NCI-H1436 (cell line): ENCODE measurements at places on chromosomes 11 and 22.

- DNase-seq = no peak
These were observed 385.6 kb downstream of the ETS1 start for GRCh38 chr11:128201801-128202200.

DNA sequence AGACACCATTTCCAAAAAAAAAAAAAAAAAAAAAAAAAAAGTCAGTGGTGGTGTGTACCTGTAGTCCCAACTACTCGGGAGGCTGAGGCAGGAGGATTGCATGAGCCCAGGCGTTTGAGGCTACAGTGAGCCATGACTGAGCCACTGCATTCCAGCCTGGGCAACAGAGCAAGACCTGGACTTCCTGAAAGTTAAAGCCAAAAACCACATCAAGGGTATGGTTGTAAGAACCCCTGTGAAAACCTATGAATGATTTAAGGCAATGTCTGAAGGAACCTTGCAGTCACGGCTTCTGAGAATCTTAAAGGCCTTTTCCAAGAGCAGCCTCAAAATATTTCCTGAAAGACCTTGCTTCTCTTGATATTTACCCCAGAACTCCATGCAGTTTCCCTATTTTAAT lies 30.5 kb upstream of the MSANTD2 start:
- DNase-seq = no peak

GRCh38 chr22:44344407-44344806 lies 31.7 kb upstream of the SHISAL1 start:
- DNase-seq = no peak

GRCh38 chr22:30201945-30202344 lies 44.6 kb downstream of the LIF start:
- DNase-seq = no peak

DNA sequence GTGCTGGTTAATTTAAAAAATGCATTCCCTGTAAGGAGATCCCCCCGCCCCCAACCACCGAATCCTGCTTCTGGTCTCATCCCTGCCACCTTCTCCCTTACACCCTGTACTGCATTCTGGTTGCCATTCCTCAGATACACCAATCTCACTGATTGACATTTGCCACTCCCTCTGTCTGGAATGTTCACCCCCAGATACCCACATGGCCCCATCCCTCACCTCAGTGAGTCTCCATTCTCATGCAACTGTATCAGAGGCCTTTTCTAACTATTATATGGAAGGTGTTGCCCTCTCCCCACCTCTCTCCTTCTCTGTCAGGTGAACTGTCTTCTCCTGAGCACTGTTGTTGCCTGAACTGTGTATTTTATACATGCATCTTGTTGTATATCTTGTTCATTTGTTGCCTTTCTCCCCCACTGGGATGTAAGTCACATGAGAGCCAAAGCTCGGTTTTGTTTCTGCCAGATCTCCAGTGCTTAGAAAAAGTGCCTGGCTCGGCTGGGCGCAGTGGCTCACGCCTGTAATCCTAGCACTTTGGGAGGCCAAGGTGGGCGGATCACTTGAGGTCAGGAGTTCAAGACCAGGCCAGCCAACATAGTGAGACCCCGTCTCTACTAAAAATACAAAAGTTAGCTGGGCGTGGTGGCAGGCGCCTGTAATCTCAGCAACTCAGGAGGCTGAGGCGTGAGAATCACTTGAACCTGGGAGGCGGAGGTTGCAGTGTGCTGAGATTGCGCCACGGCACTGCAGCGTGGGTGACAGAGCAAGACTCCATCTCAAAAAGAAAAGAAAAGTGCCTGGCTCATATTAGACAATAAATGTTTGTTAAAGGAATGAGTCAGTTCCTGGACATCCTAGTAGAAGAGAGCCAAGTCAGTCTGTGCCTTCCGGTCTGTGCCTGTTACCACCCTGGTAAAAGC lies 61.0 kb downstream of the TNRC6B start:
- DNase-seq = no peak

GRCh38 chr11:102367364-102367763 lies 20.4 kb downstream of the BIRC2 start:
- no peak for DNase-seq

- DNase-seq = no peak
These were observed 591.3 kb downstream of the LRRC4C start for GRCh38 chr11:40867991-40868632.

- DNase-seq = no peak
These were observed 72.9 kb upstream of the CD44 start for GRCh38 chr11:35066030-35066429.

- no peak for DNase-seq
These were observed 29.0 kb downstream of the LAYN start for GRCh38 chr11:111569476-111569875.

GRCh38 chr11:114883472-114883871 lies 205.1 kb downstream of the NXPE2 start:
- DNase-seq = no peak

DNA sequence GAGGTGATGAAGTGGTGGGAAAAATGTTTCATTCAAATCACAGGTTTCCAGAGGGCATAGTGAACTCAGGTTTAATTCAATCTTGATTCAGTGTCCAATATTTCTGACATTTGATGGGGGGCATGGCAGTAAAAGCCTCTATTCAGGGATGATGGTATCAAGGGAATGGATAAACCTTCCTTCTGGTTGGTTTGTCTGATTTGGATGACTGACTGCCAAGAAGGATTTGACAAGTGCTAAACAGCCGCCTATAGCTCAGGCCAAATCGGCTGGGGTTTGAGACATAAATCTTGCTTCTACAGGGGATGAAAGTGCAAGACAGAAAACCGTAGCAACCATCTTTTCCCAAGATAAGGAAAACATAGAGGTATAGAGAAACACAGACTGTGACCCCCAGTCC lies 121.8 kb upstream of the C11orf87 start:
- no peak for DNase-seq

GRCh38 chr11:111523343-111523742 lies 8.8 kb downstream of the HOATZ start:
- DNase-seq = no peak

GRCh38 chr11:34432822-34433221 lies 5.9 kb upstream of the CAT start:
- no peak for DNase-seq

- no peak for DNase-seq
These were observed 53.2 kb upstream of the ALX4 start for GRCh38 chr11:44363116-44363515.

- no peak for DNase-seq
These were observed 7.6 kb upstream of the LMO1 start for GRCh38 chr11:8271106-8271886.

GRCh38 chr22:46105494-46106278 lies 44.6 kb upstream of the PPARA start:
- no peak for DNase-seq

GRCh38 chr11:1156506-1157340 lies 1.0 kb upstream of the MUC5AC start:
- DNase-seq = no peak

- DNase-seq = no peak
These were observed 8.1 kb downstream of the YWHAH start for GRCh38 chr22:31952472-31952871.

GRCh38 chr22:49541693-49542230 lies 285.9 kb downstream of the BRD1 start:
- DNase-seq = no peak

DNA sequence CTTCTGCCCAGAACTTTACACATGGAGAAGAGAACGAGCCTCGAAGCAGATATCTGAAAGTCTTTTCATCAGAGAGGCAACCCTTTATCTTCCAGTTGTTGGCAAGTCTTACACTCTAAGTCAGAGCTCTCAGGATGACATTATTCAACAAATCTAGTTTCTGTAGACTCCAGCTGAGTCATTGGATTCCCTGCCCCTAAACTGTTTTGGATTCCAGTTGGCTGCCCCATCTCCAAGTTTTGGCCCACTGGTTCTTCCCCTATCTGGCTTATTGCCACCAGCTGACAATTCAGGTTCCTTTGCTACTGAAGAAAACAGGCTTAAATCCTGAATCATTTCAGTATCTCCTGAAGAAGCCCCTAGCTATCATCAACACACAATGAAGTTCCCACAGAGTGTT lies 14.2 kb downstream of the SAAL1 start:
- no peak for DNase-seq

DNA sequence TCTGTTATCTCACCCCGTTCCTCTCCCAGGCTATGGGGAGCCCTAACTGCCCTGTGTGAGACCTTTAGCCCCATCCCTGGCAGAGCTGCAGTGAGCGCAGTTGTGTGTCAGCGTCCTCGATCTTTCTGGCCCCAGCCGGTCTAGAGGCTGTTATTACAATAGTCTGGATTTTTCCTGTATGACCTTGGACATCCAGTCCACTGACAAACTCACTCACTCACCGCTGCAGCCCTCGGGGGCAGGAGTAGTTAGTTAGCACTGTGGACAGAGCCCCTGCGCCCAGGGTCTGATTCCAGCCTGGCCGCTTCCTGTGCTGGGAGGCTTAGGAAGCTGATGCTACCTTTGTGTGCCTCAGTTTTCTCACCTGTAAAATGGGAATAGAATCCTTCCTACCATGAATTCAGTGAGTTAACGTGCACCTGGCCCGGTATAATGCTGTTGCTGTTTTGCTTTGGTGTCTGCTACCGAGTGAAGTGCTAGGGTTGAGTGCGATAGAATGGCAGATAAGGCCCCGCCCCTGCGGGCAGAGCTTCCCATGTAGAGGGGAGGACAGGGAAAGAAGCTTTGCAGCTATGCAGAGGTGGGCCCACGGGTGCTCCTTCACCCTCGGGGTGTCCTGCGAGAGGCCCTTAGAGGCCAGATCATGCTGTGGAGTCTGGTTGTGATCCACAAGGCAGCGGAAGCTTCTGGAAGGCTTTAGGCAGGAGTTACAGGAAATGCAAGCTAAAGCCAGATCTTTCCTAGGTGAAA lies 3.0 kb downstream of the LRP5 start:
- no peak for DNase-seq
